ENCODE measurements at places on chromosomes 11 and 22.

GRCh38 chr22:50247748-50248147, 2.9 kb upstream of the TUBGCP6 start:
- DNase-seq = no peak

- DNase-seq = no peak
Measured at GRCh38 chr22:49351761-49352227, 475.9 kb downstream of the BRD1 start.

- no peak for DNase-seq
Measured at GRCh38 chr11:102142333-102142732, 32.1 kb downstream of the YAP1 start.

DNA sequence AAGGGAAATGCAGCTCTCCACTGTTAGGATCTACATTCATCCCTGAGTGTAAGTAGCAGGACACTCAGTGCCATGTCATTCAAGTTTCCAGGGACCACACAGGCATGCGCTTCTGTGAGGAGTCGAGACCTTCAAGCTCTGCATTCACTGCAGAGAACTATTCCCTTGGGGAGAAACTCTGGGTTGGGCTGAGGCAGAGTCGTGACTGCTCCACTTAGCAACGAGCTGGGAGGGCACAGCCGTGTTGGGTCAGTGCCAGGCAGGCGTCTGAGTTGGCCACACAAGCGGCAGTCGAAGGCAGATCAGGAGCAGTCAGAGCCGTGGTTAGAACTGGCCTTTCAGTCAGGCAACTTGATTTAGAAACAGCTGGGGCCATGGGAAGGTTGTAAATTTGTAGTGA, 14.7 kb downstream of the MPEG1 start:
- DNase-seq = no peak

DNA sequence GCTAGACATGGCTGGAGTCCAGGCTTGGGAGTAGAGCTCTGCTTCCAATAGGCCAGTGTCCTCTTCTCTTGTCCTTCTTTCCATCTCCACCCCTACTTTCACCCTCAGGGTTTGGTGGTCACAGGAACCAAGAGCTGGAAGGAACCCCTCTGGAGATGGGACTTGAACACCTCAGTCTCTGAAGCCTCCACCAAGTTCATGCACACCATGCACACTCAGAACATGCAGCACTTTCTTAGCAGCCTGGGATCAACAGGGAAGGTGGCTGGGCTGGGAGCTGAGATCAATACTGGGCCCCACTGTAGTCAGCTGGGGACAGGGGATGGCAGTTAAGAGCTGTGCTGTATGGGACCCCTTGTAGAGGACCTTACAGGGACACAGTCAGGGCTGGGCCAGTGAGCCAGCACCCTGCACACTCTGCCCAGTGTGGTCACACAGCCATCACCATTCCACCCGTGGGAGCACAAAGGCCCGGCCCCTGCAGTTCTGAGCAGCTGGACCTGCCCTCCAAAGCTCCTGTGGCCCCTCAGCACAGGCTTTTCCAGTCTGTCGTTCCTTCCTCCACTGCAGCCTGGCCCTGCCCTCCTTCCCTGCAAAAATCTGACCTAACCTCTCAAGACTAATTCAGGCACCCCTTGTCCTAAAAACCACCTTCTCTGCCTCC, 47.7 kb downstream of the GAB4 start:
- DNase-seq = no peak

- DNase-seq = no peak
Measured at GRCh38 chr11:13663631-13664071, 4.8 kb upstream of the FAR1 start.

GRCh38 chr11:36408498-36409136, 101.5 kb downstream of the TRAF6 start:
- no peak for DNase-seq
